NCI-H1092 treated with DMSO at 0.1 percent for 48 hours (cell line): ENCODE measurements at places on chromosomes 1 and 21.

GRCh38 chr1:172745014-172745413, 86.1 kb downstream of the FASLG start:
- DNase-seq, result peak; percentile 30

- DNase-seq, result no peak
Observed at GRCh38 chr1:37922767-37923550, 23.9 kb downstream of the INPP5B start.

DNA sequence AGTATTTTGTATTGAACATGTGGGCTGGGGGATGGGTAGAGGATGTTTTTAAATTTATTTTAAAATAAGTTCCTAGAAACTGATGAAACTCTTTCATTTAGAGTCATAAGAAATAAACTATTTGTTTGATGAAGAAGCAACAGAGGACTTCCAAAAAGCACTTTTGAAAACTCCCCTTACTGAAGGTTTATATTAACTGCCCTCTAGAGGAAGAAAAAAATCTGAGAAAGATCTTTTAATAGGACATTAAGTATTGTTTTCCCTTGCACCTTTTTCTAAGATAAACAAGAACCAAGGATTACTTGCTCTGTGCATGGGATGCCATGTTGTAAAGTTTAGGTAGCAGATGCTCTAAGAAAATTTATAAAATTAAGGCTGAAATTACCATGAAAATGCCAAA, 14.1 kb downstream of the DISP1 start:
- no peak for DNase-seq

DNA sequence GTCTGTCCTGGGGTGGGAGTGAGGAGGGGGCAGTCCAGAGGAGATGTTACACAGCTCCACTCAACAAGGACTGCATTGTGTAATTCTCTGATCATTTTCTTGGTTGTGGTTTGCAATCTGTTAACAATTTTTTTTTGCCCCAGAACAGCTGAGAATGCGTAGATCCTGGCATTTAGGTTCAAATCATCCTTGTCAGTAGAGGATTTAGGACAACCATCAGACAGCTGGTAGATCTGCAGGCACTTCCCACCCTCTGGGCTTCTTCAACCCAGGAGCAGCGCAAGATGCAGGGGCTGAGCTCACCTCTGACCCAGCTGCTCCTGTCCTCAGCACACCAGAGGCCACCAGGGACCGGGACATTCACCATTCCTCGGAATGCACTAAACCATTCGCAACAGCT, 13.5 kb downstream of the BCAR3 start:
- no peak for DNase-seq

GRCh38 chr1:181089676-181090544, 1.4 kb downstream of the IER5 start:
- DNase-seq, result peak; percentile 67

DNA sequence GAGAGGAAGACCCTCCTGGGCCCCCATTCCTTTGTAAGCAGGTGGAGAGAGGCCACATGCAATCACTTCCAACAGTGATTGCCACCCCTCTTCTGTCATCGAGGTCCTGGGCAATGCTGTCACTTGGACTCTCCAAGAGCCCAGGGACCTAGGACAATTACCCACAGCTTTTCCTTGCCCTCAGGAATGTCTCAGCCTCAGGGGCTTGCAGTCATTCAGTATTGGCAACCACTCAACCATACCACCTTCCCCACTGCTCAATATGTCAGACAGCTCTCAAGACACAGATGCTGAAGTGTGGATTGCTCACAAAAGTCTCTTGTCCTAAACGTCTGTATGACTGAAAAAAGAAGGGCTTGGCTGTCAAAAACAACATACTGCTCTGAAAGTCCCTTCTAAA, 87.8 kb downstream of the PTPN14 start:
- DNase-seq, result no peak

DNA sequence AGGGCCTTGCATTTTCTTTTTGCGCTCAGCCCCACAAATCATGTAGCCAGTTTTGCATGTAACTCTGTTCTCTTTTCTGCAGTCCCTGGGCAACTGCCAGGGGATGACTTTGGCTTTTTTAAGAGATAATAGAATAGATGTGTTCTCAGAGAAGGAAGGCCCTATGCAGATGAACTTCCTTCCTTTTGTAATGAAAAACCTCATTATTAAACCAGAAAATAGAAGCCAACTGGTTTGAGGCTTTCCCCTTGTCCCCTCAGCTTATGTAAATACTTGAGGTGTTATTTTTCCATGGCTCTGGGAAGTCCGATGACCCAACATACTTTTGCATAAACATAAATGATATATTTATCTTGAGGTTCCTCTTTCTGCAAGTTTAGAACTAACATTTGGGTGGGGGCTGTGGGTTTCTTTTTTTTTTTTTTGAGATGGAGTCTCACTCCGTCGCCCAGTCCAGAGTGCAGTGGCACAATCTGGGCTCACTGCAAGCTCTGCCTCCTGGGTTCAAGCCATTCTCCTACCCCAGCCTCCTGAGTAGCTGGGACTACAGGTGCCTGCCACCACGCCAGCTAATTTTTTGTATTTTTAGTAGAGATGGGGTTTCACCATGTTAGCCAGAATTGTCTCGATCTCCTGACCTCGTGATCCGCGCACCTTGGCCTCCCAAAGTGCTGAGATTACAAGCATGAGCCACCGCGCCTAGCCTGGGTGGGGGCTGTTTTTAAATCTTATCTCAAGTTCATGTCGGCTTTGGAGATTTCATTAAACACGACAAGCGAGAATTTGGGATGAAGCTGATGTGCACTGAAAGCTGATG, 14.4 kb upstream of the FCRL5 start:
- DNase-seq, result no peak

DNA sequence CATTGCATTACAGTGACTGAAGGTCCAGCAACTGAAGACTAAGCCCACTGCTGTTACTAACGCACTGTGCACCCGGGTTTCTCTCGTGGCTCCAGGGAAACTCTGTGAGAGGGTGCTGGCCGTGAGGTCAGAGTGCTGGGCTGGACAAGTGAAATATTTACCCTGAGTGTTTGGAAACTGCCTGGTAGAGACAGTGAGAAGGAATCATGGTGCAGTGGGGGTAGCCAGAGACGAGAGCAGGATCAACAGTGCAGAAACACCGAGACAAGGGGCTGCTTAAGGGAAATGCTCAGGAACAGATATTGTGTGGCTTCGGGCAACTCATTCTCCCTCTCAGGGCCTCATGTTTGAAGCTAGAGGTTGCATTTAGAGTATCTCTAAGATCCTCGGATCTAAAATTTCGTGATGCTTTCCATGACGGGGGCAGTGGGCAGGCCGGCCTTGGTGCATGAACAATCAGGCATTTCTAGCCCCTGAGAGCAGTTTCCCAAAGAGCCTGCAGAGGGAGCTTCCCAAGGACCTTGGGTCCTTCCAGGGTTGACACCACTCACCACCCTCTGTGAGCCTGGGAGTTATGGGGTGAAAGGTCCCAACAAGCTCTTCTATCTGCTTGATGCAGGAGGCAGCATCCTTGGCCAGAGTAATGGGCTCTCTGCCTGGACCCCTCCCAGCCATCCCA, 9.7 kb downstream of the CD2 start:
- no peak for DNase-seq
